ENCODE measurements at places on chromosomes 11 and 22. TPM values are rescaled to one million over a fixed set of nuclear protein-coding genes. Genes with fewer than 3 reads are reported as not detected.

FOLH1 gene
- 0.81 TPM for total RNA-seq

ENTHD1 gene
- total RNA-seq, result not detected

OR51B4 gene
- not detected for total RNA-seq

ART5 gene
- total RNA-seq, result not detected

SCN3B gene
- total RNA-seq, result 0.10 TPM

GRAMD1B gene
- 5.9 TPM for total RNA-seq

AQP11 gene
- 1.2 TPM for total RNA-seq

HEPN1 gene
- total RNA-seq, result not detected

BEST1 gene
- 1.1 TPM for total RNA-seq

ANKK1 gene
- 0.90 TPM for total RNA-seq

ANO5 gene
- 4.3 TPM for total RNA-seq

FOSL1 gene
- total RNA-seq, result 69.8 TPM

RFPL2 gene
- total RNA-seq, result 0.52 TPM

KCNJ1 gene
- total RNA-seq, result not detected

MS4A2 gene
- not detected for total RNA-seq

DNA sequence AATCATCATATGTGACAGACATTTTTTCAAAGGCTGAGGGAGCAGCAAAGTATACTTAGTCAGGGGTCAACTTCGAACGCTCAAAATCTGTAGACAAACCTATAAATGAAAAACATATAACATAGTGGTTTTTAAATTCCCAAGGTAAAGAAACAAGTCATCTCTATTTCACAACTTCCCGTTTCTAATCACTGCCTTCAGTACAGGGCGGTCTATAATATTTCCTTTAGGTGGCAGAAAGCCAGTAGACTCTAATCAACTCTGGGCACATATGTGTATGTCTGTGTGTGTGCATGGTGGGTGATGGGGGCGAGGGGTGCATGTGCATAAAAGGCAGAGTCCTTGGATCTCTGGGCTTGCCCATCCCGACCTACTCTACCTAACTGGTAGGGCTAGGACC is 55.0 kb upstream of the ARFGAP3 start:
- no peak for DNase-seq

GRCh38 chr11:79089601-79090000 is 351.2 kb downstream of the TENM4 start:
- no peak for DNase-seq

DNA sequence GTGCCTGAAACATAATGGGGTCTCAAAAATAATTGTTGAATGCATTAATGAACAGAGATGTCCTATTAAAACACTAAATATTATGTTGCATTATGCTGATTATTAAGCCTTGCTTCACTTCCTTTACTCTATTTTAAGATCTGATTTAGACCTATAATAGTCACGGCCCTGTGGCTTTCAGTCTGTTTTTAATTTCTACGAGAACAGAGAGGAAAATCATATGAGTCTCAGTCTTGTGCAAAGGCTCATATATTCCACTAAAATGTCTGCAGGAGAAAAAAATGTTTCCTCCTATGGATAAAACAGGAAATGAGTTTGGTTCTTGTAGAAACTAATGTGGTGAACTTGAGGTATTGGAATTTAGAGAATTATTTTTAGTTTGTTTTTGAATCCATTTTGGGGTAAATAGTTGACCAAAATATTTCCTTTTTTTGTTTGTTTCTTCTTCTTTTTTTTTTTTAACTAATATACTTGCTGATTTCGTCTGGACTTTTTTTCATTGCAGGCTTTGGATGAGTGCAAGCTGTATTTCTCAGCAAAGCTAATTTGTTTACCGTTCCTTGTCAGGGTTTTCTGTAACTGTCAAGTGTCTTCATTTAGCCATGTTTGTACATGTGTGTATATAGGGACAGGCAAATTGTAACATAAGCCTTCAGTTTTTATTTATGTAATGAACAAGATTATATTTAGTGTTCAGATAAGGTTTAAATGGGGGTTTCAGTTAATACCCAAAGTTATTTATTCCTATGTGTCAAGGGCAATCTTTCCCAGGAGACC is 139.1 kb upstream of the DDI1 start:
- DNase-seq, result no peak

DNA sequence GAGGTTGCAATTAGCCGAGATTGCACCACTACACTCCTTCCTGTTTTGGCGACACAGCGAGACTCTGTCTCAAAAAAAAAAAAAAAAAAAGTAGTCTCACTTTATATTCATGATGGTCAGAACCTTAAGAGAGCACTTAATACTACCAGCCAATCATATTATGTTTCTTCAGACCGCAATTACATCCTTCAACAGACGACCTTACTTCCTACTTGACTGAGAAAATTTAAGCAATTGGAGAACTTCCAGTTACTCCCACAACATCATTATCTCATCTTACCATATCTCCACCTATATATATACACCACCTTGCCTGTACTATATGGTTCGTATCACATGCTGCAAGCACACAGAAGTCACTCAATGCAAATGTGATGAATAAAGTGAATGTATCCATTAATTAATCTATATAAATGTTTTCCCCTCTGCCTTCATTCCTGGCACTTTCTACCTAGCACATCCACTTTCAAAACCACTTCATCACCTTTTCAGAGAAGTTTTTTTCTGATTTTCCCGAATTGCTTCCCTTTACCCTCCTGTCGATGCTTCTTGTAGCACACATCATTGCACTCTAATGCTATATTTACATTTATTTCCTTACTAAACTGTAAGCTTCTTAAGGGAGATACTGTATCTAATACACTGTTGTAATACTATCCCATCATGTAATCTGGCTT is 13.8 kb downstream of the ATP5MG start:
- no peak for DNase-seq

- DNase-seq, result no peak
These were observed 1354.0 kb upstream of the RAG2 start for GRCh38 chr11:37951996-37952395.

DNA sequence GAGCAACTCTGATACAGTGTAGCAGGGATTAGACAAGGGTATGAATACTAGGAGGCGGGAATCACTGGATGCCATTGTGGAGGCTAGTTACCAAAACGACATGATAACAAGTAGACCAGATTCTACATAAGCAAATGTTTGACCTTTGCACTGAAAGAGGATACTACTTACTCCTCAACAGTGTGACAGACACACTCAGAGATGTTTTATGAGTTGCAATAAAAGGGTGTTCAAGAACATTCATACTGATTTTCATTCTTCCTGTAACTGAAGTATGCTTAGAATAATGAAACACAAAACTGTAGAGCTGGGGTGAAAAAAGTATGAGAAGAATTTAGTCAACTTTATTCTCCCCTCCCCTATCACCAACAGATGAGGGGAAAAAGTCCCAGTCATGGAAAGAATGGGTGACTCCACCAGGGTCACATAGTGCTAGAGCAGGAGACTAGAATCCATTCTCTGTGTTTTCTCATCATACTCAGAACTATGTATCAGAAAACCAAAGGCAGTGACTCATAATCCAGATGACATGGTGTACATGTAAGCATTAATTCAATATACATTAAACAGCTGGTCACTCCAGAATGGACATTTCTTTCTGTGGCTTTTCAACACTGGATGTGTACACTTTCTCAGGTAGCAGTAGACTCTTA is 32.8 kb downstream of the ARHGAP20 start:
- DNase-seq, result no peak

DNA sequence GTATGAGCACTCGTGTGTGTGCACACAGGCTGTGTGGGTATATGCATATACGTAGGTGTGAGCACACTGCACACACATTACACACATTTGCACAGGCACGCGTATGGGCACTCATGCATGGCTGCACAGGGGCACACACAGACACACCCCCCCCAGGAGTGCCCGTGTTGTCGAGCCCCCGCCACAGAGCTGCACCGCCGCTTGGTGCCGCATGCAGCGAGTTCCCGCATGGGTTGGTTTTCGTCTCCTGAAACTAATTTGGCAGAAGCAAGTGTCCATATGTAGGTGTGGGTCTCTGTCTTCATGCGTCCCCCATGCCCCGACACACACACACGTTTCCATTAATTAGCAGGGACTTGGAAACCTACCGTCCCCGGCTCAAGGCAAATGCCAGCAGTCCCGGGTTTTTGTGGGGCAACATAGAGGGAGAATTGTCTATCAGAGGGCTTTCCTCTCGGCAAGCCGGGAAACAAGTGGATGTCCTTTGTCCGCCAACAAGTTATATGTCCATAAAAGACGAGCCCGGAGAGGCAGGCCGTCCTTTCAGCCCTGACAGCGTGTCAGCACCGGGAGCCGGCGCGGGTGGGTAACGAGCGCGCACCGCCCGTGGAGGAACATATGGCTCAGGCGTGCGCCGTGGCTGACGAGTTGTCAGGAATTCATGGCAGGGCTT is 1291.7 kb downstream of the BRD1 start:
- no peak for DNase-seq

DNA sequence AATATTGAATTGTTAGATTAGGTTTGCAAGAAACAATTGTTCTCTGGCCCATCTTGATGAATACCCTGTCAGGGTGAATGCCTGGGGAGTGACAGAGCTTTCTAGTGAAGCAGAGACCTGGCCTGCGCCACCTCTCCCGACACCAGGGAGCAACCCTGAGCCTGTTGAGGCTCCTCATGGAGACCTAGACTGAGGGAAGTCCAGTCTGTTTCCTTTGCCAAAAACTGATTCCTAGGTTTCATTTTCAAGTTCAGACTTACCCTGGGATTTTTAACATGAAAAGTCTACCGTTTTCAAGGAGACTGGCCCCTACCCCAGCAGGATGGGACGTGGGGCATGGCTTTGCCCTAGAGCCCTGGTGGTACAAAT is 173.7 kb upstream of the SORL1-AS1 start:
- DNase-seq, result no peak

DNA sequence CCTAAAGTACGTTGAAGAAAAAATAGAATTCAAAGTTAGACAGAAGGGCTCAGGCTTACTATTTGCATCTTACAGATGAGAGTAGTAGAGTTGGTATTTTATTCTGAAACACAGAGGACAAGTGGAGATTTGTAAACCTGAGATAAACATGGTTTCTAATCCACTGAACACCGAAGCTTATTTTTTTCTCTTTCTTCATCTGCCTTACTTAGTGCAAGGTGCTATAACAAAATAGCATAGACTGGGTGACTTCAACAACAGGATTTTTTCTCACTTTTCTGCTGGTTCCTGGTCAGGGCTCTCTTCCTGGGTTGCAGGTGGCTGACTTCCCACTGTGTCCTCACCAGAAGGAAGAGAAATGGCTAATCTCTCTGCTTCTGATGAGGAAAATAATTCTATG is 2.1 kb upstream of the HBG1 start:
- DNase-seq, result no peak

- no peak for DNase-seq
These were observed 162.0 kb upstream of the SORL1-AS1 start for GRCh38 chr11:121614636-121615240.

GRCh38 chr22:48104102-48104738 is 1341.8 kb downstream of the TBC1D22A start:
- no peak for DNase-seq

DNA sequence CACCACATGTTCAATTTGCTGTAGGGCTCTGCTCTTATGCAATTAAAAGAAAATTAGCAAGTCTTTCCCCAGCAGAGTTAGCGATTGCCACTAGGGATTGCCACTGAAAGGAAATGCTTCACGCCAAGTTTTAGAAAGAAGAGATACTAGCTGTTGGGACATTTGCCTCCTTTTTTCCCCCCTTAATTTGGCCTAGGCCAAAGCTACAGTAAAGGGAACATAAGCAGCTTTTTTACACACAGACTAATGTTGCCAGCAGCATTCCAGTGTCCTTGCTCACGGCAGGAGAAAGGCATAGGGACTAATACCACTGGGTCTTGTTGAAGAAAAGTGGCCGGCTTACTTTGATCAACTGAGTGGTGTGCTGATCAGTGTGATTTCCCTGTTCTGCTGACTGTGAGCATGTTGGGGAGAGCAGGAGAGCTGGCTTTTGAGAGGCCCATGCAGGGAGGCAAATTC is 71.2 kb downstream of the PHF21A start:
- DNase-seq, result peak; percentile 2

GRCh38 chr11:2294926-2295290 is 6.8 kb downstream of the C11orf21 start:
- no peak for DNase-seq

DNA sequence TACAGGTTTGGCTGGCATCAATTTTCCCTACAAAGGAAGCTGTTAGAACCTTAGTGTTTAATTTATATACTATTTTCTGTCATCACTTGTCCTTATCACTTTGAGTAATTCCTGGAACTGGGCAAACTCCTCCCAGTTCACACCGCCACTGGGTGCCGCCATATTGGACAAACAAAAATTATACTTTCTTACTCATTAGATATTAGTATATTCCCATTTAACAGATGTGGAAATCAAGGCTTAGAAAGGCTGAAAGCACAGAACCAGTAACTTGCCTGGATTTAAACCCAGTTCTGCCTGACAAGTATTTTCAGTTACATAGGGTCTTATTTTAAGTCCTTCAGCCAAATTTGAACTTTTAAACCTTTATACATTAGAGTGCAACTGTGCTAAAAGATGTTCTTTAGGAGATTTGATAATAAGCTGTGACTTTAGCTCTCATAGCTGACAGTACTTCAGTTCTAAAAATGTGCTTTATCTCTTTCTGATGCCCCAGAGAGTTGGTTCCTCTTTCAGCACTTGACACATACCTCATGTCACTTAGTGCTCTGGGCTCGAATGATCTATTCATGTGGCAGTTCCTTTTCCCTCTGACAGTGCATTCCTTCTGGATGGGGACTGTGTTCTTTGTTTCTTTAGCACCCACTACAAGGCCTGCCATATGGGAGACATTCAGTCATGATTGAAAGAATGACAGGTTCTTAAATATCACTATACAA is 25.4 kb downstream of the COA4 start:
- no peak for DNase-seq

DNA sequence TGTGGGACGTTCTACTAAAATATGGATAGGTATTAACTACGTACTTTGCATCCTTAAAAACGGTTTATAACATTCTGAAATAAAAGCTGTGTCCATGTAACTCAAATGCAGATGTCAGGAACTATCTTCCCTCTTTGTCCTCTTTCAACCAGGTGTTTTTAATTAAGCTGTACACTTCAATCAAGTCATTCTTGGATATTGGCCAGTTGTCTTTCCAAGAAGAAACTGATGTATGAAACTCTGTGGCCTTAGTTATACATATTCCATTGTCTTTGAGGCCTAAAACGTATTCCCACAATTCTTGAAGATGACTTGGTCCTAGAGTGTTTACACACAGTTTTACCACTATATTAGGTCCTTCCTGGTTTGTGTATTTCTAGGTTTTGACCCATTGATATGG is 249.0 kb upstream of the CNTN5 start:
- no peak for DNase-seq

GRCh38 chr11:9232482-9232881 is 32.7 kb downstream of the DENND5A start:
- DNase-seq, result no peak

- no peak for DNase-seq
These were observed 23.9 kb downstream of the MCHR1 start for GRCh38 chr22:40703174-40703573.

GRCh38 chr11:7690648-7691047 is 15.6 kb downstream of the OVCH2 start:
- no peak for DNase-seq

- no peak for DNase-seq
These were observed 25.4 kb downstream of the YPEL1 start for GRCh38 chr22:21710156-21710555.

GRCh38 chr11:77557553-77557952 is 32.2 kb upstream of the AQP11 start:
- DNase-seq, result peak; percentile 51

GRCh38 chr11:119672597-119672996 is 56.4 kb downstream of the NECTIN1 start:
- no peak for DNase-seq

Data from Calu3 (cell line).